ENCODE measurements at places on chromosomes 12 and 14.

- no peak overlapping the region for H3K27ac ChIP-seq
- no peaks in the 10 kb centered on the region for H3K36me3 ChIP-seq
- H3K27me3 ChIP-seq: no peaks in the 10 kb centered on the region
- H3K4me1 ChIP-seq: no peaks in the 10 kb centered on the region
Observed at GRCh38 chr12:119154435-119154818, 24.3 kb upstream of the HSPB8 start.

- DNase-seq: no peak
- no peaks in the 10 kb centered on the region for H3K27me3 ChIP-seq
- no peak overlapping the region for H3K4me3 ChIP-seq
- H3K27ac ChIP-seq: no peak overlapping the region
- H3K36me3 ChIP-seq: peaks cover 11% of the 10 kb centered on the region
- no peaks in the 10 kb centered on the region for H3K4me1 ChIP-seq
Observed at GRCh38 chr12:42935756-42936155, 346.2 kb upstream of the PRICKLE1 start.

GRCh38 chr12:109631302-109631701 lies 57.7 kb downstream of the MVK start:
- no peak overlapping the region for H3K27ac ChIP-seq
- no peaks in the 10 kb centered on the region for H3K36me3 ChIP-seq
- no peaks in the 10 kb centered on the region for H3K4me1 ChIP-seq
- no peak for DNase-seq
- H3K4me3 ChIP-seq: no peak overlapping the region
- no peaks in the 10 kb centered on the region for H3K27me3 ChIP-seq

GRCh38 chr12:78392918-78393317 lies 471.7 kb upstream of the SYT1 start:
- H3K27ac ChIP-seq: no peak overlapping the region
- H3K4me1 ChIP-seq: no peaks in the 10 kb centered on the region
- H3K4me3 ChIP-seq: no peak overlapping the region

DNA sequence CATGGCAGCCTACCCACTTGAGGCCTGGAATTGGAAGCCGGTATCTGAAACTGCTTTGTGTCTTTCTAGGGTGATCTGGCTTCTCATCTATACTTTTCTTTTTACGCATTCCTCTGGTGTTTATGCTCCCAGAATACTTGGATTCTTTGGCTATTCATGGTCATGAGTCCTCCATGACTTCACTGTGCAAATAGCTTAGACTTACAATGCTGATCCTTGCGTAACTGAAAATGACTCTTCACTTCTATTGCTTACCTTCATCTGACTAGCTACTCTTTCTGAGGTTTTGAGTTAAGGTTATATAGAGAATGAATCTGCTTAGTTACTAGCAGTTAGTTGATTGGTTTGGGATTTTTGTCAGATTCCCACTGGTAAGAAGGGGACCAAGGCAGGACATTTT lies 121.7 kb upstream of the NOVA1 start:
- DNase-seq: no peak
- no peak overlapping the region for H3K27ac ChIP-seq
- H3K27me3 ChIP-seq: no peaks in the 10 kb centered on the region

- H3K4me1 ChIP-seq: no peaks in the 10 kb centered on the region
- no peak overlapping the region for H3K4me3 ChIP-seq
- no peak overlapping the region for H3K27ac ChIP-seq
- no peak for DNase-seq
Observed at GRCh38 chr14:75734854-75735253, 73.8 kb downstream of the TTLL5 start.

- H3K4me1 ChIP-seq: peaks cover 8% of the 10 kb centered on the region
- H3K4me3 ChIP-seq: no peak overlapping the region
- H3K36me3 ChIP-seq: peaks cover 67% of the 10 kb centered on the region
- no peak overlapping the region for H3K27ac ChIP-seq
- DNase-seq: peak; percentile 91
- no peaks in the 10 kb centered on the region for H3K27me3 ChIP-seq
Observed at GRCh38 chr12:6039894-6040601, 84.4 kb downstream of the VWF start.

DNA sequence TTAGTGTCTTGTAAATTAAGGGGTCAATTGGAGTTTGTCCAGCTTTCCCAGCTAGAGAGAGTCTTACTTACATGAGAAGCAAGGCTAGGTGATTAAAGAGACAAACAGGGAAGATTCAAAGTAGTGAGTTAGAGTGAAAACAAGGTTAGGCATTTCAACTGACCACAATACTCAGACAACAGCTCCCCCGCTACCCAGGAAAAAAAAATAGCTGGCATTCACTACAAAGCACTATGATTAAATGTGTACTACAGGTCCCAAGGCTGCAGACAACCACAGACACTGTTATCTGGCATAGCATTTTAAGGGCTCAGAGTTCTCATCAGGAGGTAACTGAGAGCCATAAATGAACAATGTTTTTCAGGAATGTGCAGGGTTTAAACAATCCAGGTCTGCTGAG lies 680.9 kb downstream of the TMEM121 start:
- H3K27me3 ChIP-seq: no peaks in the 10 kb centered on the region
- no peaks in the 10 kb centered on the region for H3K4me1 ChIP-seq
- no peaks in the 10 kb centered on the region for H3K36me3 ChIP-seq
- DNase-seq: no peak
- H3K27ac ChIP-seq: no peak overlapping the region

DNA sequence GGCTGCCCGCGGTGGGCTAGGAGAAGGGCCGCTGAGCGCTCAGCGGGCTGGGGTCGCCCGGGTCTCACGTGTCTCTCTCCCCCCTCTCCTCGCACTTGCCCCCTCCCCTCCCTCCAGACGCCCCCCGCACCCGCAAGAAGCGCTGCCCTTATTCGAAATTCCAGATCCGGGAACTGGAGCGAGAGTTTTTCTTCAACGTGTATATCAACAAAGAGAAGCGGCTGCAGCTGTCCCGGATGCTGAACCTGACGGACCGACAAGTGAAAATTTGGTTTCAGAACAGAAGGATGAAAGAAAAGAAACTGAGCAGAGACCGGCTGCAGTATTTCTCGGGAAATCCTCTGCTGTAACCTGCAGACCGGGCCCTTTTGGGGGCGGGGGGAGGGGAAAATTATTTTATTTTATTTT lies 314 bp upstream of the HOTAIR start:
- no peak overlapping the region for H3K4me3 ChIP-seq
- H3K4me1 ChIP-seq: no peaks in the 10 kb centered on the region
- no peaks in the 10 kb centered on the region for H3K36me3 ChIP-seq
- H3K27ac ChIP-seq: no peak overlapping the region

DNA sequence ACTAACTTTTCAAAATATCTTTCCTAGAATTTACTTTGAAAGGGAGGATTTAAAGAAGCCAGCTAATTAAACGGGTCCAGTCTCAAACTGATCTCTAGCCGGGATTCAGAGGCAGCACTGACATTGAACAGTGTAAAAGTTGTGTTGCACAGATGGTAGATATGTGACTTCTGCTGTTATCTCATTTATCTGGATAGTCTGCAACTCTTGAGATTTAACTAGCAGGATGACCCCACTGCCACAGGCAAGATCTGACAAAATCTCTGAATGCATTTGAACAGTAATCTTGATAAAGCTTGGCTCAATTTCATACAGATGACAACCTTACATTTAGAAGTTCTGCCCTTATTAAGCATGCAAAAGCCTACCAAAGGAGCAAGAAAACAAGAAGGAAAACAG lies 138.0 kb upstream of the CPNE8 start:
- no peak overlapping the region for H3K4me3 ChIP-seq
- peaks cover 11% of the 10 kb centered on the region for H3K4me1 ChIP-seq

DNA sequence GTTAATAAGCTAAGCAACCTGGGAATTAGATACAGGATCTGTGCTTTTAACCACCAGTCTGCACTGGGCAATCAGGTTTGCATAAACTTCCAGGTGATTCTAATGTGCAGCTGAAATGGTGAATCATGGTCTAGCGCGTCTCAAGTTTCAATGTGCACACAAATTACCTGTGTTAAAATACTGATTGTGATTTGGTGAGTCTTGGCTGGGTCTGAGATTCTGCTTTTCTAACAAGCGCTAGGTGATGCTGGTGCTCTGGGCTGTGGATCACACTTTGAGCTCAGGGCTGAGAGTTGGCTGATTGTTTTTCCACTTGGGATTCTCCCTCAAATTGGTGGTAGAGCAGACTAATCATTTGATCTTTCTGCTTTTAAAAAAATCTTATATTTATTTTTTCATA lies 124.8 kb downstream of the C12orf75 start:
- H3K4me3 ChIP-seq: no peak overlapping the region
- DNase-seq: no peak
- no peaks in the 10 kb centered on the region for H3K27me3 ChIP-seq
- H3K27ac ChIP-seq: no peak overlapping the region
- H3K4me1 ChIP-seq: peaks cover 5% of the 10 kb centered on the region

- no peak for DNase-seq
- no peaks in the 10 kb centered on the region for H3K27me3 ChIP-seq
- peaks cover 5% of the 10 kb centered on the region for H3K4me1 ChIP-seq
- peaks cover 3% of the 10 kb centered on the region for H3K36me3 ChIP-seq
- H3K27ac ChIP-seq: no peak overlapping the region
Observed at GRCh38 chr12:124800506-124800905, 63.2 kb downstream of the SCARB1 start.

- no peak overlapping the region for H3K27ac ChIP-seq
- no peaks in the 10 kb centered on the region for H3K36me3 ChIP-seq
- no peaks in the 10 kb centered on the region for H3K4me1 ChIP-seq
- H3K4me3 ChIP-seq: no peak overlapping the region
- DNase-seq: no peak
Observed at GRCh38 chr14:21672116-21672515, 1.5 kb downstream of the OR4E1 start.

- DNase-seq: no peak
- H3K4me1 ChIP-seq: no peaks in the 10 kb centered on the region
- no peaks in the 10 kb centered on the region for H3K27me3 ChIP-seq
- H3K36me3 ChIP-seq: no peaks in the 10 kb centered on the region
- H3K27ac ChIP-seq: no peak overlapping the region
Observed at GRCh38 chr12:90938451-90938850, 16.5 kb downstream of the CCER1 start.

DNA sequence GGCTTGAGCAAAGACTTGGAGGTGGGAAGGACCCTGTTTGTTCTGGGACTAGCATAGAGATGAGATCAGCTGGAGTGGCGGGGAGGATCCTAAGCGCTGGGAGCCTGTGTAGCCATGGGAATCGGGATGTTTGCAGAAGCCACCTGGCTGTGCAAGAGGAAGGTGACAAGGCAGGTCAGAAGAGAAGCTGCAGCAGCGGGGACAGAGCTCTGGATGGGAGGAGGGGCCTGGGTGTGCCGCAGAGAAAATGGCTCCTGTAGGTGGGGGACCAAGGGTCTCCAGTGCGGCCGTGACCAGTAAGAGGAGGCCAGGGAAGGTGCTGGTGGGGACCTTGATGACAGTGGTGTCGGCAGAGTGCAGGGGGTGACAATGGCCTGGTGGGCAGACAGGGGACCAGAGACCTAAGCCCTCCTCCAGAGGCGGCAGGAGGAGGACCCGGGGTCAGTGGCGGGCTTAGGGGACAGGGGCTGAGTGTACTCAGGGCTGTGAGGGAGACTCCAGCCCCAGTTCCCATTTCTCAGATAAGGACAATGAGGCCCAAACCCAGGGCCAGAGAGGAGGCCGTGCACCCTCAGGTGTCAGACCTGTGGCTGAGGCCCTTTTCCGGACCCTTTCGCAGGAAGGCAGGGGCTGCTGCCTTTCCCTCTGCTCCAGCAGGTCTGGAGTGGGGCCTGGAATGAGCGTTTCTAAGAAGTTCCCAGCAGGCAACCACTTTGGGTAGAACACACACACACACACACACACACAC lies 206.6 kb upstream of the RTL1 start:
- DNase-seq: peak; percentile 77
- H3K36me3 ChIP-seq: no peaks in the 10 kb centered on the region
- no peak overlapping the region for H3K27ac ChIP-seq

DNA sequence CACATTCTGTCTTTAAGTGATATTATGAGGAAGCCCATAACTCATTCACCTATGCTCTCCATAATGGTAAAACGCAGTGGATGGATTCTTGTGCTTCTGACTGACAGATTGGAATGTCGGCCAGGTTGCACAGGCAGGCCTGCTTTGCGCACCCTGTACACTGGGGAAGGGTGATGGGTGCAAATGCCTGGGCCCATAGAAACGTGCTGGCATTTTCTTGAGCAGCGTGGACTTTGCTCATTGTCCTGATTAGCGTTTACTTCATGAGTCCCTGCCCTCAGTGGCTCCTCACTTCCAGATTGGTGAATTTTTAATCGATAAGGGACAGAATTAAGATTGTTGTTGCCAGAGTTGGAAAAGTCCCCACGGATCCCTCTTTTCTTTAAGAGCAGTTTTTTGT lies 80.9 kb upstream of the TRAF3 start:
- H3K36me3 ChIP-seq: peaks cover under 1% of the 10 kb centered on the region
- no peak overlapping the region for H3K27ac ChIP-seq
- no peak for DNase-seq
- H3K27me3 ChIP-seq: no peaks in the 10 kb centered on the region

GRCh38 chr12:132170094-132170636 lies 25.9 kb downstream of the NOC4L start:
- H3K4me3 ChIP-seq: no peak overlapping the region
- no peak for DNase-seq
- H3K36me3 ChIP-seq: no peaks in the 10 kb centered on the region
- no peaks in the 10 kb centered on the region for H3K4me1 ChIP-seq
- H3K27ac ChIP-seq: no peak overlapping the region
- no peaks in the 10 kb centered on the region for H3K27me3 ChIP-seq

- DNase-seq: no peak
- no peaks in the 10 kb centered on the region for H3K27me3 ChIP-seq
- H3K36me3 ChIP-seq: peaks cover 77% of the 10 kb centered on the region
- no peak overlapping the region for H3K27ac ChIP-seq
Observed at GRCh38 chr14:65095633-65096205, 6.6 kb downstream of the MAX start.

DNA sequence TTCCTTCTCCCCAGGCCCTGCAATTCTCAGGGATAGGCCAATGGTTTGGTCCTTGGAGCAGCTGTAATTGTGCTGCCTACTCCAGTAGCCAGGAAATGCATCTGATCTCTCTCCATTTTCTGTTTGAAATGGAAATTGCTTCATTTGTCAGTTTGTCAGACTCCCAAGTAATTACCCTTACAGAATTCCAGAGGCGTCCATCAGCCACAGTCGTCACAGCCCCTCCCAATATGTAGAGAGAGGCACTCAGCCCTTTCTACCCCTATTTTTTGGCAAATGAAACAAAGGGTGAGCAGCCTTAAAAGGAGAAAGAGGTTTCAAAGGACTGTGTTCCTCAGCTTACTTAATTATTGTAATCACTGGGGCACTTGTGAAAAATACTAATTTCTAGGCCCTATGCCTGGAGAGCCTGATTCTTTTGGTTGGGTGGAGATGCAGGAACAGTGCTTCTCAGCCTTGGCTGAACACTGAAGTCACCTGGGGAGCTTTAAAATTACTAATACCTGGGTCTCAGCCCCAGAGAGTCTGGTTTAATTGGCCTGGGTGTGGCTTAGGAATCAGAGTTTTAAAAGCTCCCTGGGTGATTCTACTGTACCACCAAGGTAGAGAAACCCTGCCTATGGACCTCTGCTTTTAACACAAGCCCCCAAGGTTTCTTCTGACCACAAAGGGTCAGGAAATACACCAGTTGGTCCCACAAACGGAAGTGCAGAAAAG lies 190.0 kb downstream of the EMP1 start:
- DNase-seq: peak; percentile 32
- H3K4me3 ChIP-seq: no peak overlapping the region
- no peaks in the 10 kb centered on the region for H3K36me3 ChIP-seq
- H3K27me3 ChIP-seq: peaks cover 14% of the 10 kb centered on the region
- H3K27ac ChIP-seq: no peak overlapping the region

- H3K4me1 ChIP-seq: no peaks in the 10 kb centered on the region
- no peaks in the 10 kb centered on the region for H3K36me3 ChIP-seq
- H3K27me3 ChIP-seq: no peaks in the 10 kb centered on the region
- DNase-seq: no peak
Observed at GRCh38 chr12:105922670-105923102, 216.1 kb downstream of the NUAK1 start.

Data from endodermal cell (in vitro differentiated cells).